ENCODE measurements at places on chromosomes 5 and 9.
A peak's percentile ranks its signal among the peaks of the same experiment; 100 is the strongest.

- DNase-seq, result no peak
These were observed 58.3 kb downstream of the HMGCR start for GRCh38 chr5:75395277-75395676.

DNA sequence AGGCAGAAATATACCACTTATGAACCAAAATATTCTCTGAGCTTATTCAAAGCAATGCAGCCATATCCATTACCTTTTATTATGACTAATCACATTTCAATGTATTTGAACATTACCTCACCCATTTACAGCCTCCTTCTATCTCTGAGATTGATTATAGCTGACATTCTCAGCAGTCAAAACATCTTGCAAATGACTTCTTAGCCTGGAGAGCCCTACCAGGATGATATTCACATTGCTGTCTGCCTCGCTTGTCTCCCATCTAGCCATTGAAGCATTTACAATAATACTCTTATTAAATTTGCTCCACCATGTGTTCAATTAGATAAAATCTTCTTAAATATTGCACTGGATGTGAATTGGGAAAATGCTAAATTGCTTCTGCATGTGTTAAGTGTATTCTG, 1879.9 kb upstream of the ACO1 start:
- no peak for DNase-seq

DNA sequence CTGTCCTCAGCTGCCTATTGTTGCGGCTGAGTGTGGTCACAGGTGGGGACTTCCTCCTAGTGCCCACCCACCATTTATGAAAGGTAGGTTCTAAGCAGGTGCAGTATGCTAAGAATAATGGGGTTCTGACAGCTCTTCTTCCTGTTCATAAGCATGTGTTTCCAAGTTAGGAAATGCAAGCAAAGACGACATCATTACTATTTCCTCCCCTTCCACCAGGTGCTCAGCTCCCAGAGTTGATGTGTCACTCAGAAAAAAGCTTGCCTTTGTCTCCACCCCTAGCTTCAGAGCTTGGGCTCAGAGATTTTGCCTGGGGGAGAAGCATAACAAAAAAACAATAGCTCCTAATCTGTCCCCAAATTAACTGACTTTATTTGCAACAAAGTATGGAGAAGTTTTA, 1076.7 kb downstream of the NR2F1-AS1 start:
- DNase-seq, result no peak

- DNase-seq, result peak; percentile 7
These were observed 2.5 kb upstream of the ABO start for GRCh38 chr9:133277467-133277866.

GRCh38 chr9:135764731-135765130, 62.7 kb downstream of the KCNT1 start:
- no peak for DNase-seq

GRCh38 chr5:146002491-146002890, 66.1 kb downstream of the SH3RF2 start:
- no peak for DNase-seq

DNA sequence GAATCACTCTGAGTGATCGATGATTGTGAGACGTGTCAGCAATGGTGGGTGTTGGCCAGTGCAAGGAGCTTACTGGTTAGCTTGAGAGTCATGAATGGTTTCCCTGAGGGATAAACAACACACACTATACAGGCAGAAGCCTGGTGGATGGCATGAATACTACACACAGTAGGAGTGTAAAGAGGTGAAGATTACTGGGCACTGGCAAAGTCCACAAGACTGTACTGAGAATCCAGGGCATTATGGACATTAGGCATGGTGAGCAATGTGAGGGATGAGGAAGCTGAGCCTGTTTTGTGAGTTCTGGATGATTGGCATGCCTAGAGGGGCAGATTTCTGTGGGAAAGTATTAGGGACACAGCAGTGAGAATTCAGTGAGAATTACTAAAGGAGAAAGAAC, 71.3 kb downstream of the KDM4C start:
- no peak for DNase-seq

DNA sequence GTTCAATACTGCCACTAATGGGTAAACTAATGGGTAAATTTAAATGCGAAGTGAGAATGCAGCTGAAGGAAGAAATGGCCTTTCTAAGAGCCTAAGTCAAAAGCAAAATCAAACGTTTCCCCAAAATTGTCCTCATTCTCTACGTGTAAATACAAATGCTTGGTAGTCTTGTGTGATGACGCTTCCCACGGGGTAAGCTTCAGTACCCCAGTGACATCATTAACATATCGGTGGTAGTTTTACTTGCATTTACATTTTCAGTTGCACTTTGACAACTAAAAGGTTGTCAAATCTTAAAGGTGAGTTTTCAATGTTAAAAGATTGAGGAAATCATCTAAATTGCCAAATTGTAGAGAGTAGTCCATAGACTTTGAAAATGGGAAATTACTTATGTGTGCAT, 550.7 kb upstream of the CCNG1 start:
- no peak for DNase-seq

- DNase-seq, result no peak
These were observed 771 bp upstream of the TMEM171 start for GRCh38 chr5:73119451-73120157.

DNA sequence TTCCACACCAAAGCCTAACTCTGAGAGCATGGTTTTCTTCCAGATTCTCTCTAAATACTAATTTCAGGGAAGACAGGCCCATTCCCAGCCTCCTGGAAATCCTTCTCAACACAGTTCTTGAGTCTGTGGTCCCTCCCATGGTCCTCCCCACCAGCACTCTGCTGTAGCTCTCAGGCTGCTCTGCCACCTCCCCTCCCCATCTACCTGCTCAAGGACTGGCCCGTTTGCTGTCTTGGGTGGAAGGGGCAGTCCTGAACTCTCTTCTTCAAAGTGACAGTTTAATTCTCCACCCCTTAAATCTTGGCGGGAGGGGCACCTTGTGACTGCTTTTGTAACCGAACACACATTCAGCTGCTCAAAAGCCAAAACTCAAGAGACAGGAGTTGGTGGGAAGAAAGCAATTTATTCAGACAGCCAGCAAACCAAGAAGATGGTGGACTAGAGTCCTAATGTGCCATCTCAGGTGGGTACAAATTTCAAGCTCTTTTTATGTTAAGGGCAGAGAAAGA, 7.6 kb upstream of the LCN15 start:
- no peak for DNase-seq

DNA sequence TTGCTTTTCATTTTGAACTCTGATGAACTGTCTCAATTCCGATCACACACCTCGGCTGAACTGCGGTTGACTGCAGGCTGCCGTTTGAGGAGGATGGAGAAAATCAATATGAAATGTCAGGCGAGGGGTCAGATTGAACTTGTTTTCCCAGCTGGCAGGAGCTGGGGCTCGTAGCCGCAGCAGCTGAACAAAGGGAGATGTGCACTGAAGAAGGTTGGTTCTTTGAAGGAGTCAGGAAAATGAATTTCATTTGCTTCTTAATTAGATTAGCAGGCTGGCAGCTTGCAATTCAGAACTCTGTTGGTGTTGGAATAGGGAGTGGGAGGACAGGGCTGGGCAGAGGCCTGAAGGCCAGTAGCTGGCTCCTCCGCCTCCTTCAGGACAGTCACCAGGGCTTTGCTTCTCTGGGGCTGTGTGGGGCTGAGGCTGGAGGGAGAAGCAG, 117.4 kb upstream of the GPR151 start:
- DNase-seq, result no peak
